ENCODE measurements at places on chromosomes 7 and 10.

GRCh38 chr10:123580426-123580825 lies 85.7 kb upstream of the GPR26 start:
- no peak for DNase-seq

- DNase-seq, result no peak
Observed at GRCh38 chr7:73802459-73802858, 28.3 kb upstream of the CLDN4 start.

GRCh38 chr7:26549281-26549944 lies 257.8 kb downstream of the SNX10 start:
- no peak for DNase-seq

DNA sequence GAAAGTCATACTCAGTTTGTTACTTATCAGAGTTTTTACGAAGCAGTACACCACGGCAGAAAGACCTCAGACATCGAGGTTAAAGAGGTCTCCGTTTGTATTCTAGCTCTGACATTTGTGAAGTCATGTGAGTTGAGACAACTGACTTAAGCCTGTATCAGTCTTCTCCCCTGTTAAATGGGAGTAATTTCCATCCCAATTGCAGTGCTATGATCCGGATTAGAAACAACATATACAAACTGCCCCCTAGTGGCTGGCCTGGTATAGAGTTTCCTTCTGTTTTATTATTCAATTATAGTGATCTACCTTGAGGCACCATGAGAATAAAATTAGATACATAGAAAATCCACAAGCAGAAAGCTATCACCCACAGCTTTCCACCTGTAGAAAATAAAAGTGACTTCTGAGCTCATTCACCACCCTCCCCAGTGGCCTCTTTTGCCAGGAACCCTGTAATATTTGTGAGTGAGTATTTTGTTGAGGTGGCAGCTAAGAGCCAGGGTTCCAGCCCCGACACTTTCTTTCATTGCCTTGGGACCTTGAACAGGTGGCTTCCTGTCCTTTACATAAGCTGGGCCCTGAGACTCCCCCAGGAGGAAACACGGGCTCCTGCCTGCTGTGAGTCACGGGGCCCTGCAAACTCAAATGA lies 607.2 kb upstream of the MGMT start:
- DNase-seq, result peak; percentile 11
